ENCODE measurements at places on chromosomes 16 and 17. TPM values are rescaled to one million over a fixed set of nuclear protein-coding genes. Genes with fewer than 3 reads are reported as not detected.

The CCDC43 gene
- 6.9 TPM for polyA plus RNA-seq

The MARVELD3 gene
- 11.6 TPM for polyA plus RNA-seq

The CORO6 gene
- 3.7 TPM for polyA plus RNA-seq

The SOX9 gene
- 26.0 TPM for polyA plus RNA-seq

The AHSP gene
- polyA plus RNA-seq = not detected

The PRR15L gene
- polyA plus RNA-seq = 64.9 TPM

The C17orf50 gene
- not detected for polyA plus RNA-seq

The BAIAP3 gene
- 110 TPM for polyA plus RNA-seq

The CDRT15 gene
- polyA plus RNA-seq = not detected

The CD19 gene
- 0.08 TPM for polyA plus RNA-seq

The COG4 gene
- 56.4 TPM for polyA plus RNA-seq

The BICDL2 gene
- polyA plus RNA-seq = 126 TPM

The PSME3IP1 gene
- polyA plus RNA-seq = 63.3 TPM

The GNAO1 gene
- 7.6 TPM for polyA plus RNA-seq

The GALR2 gene
- not detected for polyA plus RNA-seq

The CD300LG gene
- 4.3 TPM for polyA plus RNA-seq

The PIK3R5 gene
- polyA plus RNA-seq = 2.2 TPM

The LPO gene
- polyA plus RNA-seq = 0.23 TPM

The SOST gene
- polyA plus RNA-seq = not detected

The CCL22 gene
- 0.05 TPM for polyA plus RNA-seq

The KRT17 gene
- 7.0 TPM for polyA plus RNA-seq

The SLC13A2 gene
- not detected for polyA plus RNA-seq

The CASKIN1 gene
- polyA plus RNA-seq = 1.5 TPM

The EFNB3 gene
- polyA plus RNA-seq = 0.84 TPM

The RHBDL1 gene
- polyA plus RNA-seq = 5.1 TPM

The PROCA1 gene
- polyA plus RNA-seq = 2.0 TPM

The MMP25 gene
- 1.6 TPM for polyA plus RNA-seq

The ALOX12B gene
- not detected for polyA plus RNA-seq

The TRAF7 gene
- polyA plus RNA-seq = 30.1 TPM

The C17orf107 gene
- 1.9 TPM for polyA plus RNA-seq

The PIMREG gene
- 0.09 TPM for polyA plus RNA-seq

The USP43 gene
- polyA plus RNA-seq = 5.1 TPM

The C16orf92 gene
- not detected for polyA plus RNA-seq

The NLK gene
- 11.6 TPM for polyA plus RNA-seq

The TMEM100 gene
- 2.2 TPM for polyA plus RNA-seq

The ZNF207 gene
- polyA plus RNA-seq = 35.1 TPM

The AIPL1 gene
- polyA plus RNA-seq = not detected

The LRRC46 gene
- 1.8 TPM for polyA plus RNA-seq

The RSPRY1 gene
- polyA plus RNA-seq = 6.9 TPM

The TMEM219 gene
- 114 TPM for polyA plus RNA-seq

The KRT20 gene
- 0.46 TPM for polyA plus RNA-seq

The CDK5RAP3 gene
- polyA plus RNA-seq = 1,312 TPM

The KRTAP4-9 gene
- not detected for polyA plus RNA-seq

The AOC2 gene
- 0.77 TPM for polyA plus RNA-seq

The CCL3 gene
- polyA plus RNA-seq = 0.76 TPM

The ZFPM1 gene
- 3.6 TPM for polyA plus RNA-seq

The CLDN7 gene
- 69.1 TPM for polyA plus RNA-seq

The PRSS21 gene
- polyA plus RNA-seq = 0.99 TPM

The RAP1GAP2 gene
- 51.2 TPM for polyA plus RNA-seq

The MMP2 gene
- polyA plus RNA-seq = 6.5 TPM

The RNF157 gene
- polyA plus RNA-seq = 3.4 TPM

The CES1 gene
- polyA plus RNA-seq = 9.0 TPM

The MYO1D gene
- 22.0 TPM for polyA plus RNA-seq

The GAS2L2 gene
- polyA plus RNA-seq = not detected

The SCARF1 gene
- 8.6 TPM for polyA plus RNA-seq

The CDH13 gene
- 0.34 TPM for polyA plus RNA-seq

The HOXB7 gene
- 1.3 TPM for polyA plus RNA-seq

The TRIM25 gene
- polyA plus RNA-seq = 17.3 TPM

The PLD6 gene
- 2.3 TPM for polyA plus RNA-seq

The AMFR gene
- 37.4 TPM for polyA plus RNA-seq

All from pancreas (tissue), 10 donors.